Naive B cell (primary cell): ENCODE measurements at places on chromosomes 1 and 21.

GRCh38 chr1:205230982-205231381 is 3.2 kb downstream of the TMCC2 start:
- DNase-seq: no peak

- no peak for DNase-seq
Observed at GRCh38 chr1:14220324-14220723, 378.2 kb upstream of the KAZN start.

- DNase-seq: no peak
Observed at GRCh38 chr1:57175506-57175905, 209.7 kb upstream of the C8B start.

DNA sequence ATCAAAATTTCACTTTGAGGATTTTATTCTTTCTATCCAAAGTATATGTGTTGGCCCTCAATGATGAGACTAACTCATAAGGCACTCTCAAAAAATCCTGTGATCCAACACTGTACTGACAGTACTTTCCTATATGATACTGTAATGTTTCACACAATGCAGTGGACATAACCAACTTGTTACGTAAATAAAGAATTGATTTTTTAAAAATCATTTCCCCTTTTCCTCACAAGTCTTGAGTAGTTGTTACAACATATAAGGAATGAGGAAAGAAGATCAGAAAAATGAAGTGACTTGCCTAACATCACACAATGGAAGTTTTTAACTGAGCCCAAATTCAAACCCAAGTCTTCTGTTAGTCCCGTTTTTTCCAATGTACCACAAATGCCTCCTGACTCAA is 17.2 kb downstream of the PTP4A2 start:
- DNase-seq: no peak

GRCh38 chr1:228889289-228889688 is 154.0 kb downstream of the RHOU start:
- DNase-seq: no peak

DNA sequence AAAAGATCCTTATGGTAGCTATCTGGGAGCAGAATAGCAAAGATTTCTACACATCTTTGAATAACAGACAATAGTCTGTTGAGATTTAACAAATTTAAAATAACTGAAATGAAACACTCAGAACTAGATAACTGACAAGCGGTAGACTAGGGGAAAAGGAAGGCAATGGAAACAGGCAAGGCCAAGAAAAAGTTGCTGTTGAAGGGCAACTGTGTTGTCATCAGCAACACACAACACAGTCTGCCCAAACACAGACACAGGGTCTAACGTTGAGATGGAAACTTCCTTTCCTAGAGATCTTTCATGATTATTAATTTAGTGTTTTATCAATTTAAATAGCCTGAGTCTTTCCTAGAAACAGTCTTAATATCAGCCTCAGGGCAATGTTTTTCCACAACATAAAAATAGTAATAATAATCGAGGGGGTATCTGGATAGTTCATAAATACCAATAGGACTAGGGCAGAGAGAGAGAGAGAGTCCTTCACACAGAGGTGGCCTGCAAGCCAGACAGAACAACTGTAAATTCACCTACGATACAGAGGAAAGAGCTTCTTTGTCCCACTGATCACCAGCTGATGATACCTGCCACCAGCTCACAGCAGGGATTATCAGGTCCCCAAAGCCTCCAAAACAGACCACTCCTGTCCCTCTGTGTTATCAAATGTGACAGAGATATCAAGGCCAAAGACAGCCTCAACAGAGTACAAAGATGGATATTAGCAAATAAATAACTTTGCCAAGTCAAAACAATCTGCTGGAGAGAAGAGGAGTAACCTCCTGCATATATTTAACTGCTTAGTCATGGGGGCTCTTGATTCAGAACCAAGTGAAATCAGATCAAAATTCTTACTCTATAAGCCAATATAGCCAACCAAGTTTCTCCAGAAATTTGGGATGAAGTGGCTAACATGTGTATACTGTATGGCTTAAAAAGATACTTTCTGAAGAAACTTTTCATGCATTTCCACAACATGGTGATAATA is 245.3 kb downstream of the SLC45A1 start:
- no peak for DNase-seq

GRCh38 chr1:208942394-208943130 is 641.0 kb upstream of the CAMK1G start:
- DNase-seq: no peak

DNA sequence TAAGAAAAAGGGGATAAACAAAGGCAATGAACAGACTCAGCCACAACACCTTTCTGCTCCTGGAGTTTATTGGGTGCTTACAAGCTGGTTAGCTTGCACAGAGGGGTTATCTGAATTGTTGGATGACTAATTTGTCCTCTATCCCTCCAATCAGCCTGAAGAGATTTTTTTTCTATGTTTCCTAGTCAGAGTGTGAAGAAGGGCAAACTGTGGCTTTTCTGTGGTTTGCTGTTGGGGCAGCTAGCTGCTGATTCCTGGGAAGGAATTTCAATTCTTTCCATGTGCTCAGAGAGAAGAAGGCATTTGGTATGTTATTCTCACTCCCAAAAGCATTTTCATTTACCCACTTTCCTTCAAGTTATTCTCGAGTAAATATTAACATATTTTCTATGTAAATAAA is 48.6 kb downstream of the PCP4 start:
- DNase-seq: no peak

GRCh38 chr1:212463565-212464285 is 31.0 kb downstream of the NENF start:
- no peak for DNase-seq

GRCh38 chr21:26850116-26850643 is 5.0 kb upstream of the ADAMTS1 start:
- DNase-seq: no peak

- DNase-seq: peak; percentile 55
Observed at GRCh38 chr1:8858888-8859706, 19.4 kb downstream of the ENO1 start.

DNA sequence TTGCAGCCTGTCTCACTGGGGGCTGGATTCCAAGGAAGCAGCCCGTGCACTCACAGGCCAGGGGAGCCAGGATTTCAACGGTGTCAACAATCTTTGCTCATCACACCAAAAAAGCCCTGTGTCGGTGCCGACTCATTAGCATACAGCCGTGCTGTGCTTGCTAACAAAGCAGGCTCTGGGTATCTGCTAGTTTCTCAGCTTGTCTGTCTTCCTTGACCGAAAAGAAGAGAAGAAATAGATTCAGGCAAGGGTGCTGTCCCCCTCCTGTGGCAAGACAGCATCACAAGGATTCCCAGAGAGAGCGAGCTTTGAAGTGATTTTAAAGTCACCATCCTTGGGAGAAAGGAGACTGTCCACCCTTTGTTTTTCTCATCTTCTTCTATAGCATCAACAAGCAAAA is 214.7 kb downstream of the SDCCAG8 start:
- no peak for DNase-seq

DNA sequence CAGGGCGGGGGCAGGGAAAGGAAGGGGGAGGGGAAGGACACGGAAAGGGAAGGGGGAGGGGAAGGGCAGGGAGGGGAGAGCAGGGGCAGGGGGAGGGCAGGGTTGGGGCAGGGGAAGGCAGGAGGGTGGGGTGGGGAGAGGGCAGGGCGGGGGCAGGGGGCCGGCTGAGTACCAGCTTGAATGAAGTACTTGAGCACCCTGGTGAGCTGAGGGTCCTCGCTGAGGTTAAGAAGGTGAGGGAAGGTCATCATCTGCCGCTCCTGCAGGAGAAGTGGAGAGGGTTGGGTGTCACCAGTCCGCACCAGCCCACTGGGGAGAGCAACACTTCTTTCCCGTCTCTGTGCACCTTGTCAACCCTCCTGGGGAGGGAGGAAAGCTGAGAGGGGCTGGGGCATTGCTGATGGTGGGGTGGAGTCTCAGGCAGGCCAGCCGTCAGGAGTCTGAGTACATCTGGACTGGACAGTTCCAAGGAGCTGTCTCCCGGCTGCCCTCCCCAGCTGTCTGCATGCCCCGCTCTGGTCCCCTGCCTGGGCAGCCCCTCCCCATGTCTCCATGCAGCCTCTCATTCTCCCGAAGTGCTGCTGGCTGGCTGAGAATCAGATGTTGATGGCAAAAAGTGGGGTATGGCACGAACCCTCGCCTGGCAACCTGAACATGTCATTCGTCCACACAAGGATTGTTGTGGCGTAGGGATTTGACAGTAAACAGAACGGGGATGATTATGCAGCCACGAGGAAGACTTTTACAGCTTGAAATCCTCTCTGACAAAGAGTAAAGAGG is 70.0 kb downstream of the SCCPDH start:
- DNase-seq: no peak

DNA sequence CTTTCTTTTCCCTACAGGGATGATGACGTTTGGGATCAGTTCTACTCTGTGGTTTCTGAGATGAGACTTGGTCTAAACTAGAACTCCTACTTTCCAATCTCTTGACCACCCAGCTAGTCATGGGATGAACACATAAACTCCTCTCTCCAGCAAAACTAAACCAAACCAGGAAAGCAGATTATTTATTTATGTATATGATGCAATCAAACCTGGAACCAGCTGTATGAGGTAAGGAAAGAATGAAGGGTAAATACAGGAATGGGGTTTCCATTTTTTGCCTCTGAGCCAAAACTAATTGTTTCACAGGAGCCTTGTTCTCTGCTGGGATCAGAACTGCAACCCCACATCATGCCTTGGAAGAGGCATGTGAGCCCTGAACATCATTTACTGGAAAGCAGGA is 3.3 kb upstream of the AGT start:
- DNase-seq: no peak

DNA sequence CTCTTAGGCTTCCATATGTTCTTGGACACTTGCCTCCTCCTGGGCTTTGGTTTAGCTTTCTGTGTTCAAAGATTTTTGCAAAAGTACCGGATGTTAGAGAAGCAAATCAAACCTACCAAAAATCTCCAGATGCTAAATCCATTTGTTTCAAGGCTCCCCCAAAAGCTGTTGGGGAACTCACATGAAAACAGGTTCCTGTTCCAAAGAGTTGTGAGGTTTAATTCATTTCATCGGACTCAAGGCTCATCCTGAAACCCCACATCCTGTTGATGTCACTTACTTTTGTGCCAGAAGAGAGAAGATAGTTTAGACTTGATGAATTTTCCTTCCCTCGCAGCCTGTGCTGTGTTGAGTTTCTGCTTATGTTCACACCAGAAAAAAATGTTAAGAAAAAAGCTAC is 41.7 kb upstream of the RXRG start:
- DNase-seq: no peak

- no peak for DNase-seq
Observed at GRCh38 chr1:54229281-54229891, 29.4 kb downstream of the MRPL37 start.

GRCh38 chr1:185045814-185046492 is 595 bp downstream of the RNF2 start:
- DNase-seq: no peak

DNA sequence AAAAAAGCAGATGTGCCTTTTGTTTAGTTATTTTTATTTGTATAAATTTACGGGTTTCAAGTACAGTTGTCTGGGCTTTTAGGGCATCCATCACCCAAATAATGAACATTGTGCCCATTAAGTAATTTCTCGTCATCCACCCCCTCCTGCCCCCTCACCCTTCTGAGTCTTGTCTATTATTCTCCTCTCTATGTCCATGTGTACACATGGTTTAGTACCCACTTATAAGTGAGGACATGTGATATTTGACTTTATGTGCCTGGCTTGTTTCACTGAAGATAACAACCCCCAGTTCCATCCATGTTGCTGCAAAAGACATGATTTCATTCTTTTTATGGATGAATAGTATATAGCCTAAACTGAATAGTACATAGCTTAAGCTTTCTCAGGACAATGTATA is 189.2 kb downstream of the ZP4 start:
- no peak for DNase-seq

DNA sequence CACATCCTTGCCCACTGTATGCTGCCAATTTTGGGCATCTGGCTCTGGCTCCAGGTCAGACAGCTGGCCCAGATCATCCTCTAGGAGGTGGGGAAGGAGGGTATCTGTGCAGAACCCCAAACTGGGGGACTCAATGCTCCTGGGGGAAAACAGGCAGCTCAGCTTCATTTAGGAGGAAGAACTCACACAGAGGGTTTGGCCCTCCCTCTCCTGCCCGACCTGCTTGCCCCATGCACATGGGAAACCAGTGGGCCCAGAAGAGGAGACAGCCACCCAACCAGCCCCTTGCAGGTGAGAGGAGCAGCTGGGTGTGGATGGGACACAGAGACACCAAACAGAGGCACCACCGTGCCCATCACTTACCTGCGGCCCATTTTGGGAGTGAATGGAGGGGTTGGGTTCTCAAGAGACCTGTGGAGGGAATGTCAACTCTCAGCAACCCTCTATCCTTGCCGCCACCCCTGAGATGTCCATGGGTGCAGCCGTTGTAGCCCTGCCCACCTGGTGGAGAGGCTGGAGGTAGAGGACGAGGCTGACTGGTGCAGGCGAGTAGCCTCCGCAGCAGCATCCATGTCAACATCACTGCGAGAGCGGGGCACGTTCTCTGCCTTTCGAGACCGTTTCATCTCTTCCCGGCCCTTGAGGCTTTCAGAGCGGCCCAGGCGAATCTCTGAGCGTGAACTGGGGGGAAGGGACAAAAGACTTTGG is 27.5 kb downstream of the LRRC71 start:
- no peak for DNase-seq

DNA sequence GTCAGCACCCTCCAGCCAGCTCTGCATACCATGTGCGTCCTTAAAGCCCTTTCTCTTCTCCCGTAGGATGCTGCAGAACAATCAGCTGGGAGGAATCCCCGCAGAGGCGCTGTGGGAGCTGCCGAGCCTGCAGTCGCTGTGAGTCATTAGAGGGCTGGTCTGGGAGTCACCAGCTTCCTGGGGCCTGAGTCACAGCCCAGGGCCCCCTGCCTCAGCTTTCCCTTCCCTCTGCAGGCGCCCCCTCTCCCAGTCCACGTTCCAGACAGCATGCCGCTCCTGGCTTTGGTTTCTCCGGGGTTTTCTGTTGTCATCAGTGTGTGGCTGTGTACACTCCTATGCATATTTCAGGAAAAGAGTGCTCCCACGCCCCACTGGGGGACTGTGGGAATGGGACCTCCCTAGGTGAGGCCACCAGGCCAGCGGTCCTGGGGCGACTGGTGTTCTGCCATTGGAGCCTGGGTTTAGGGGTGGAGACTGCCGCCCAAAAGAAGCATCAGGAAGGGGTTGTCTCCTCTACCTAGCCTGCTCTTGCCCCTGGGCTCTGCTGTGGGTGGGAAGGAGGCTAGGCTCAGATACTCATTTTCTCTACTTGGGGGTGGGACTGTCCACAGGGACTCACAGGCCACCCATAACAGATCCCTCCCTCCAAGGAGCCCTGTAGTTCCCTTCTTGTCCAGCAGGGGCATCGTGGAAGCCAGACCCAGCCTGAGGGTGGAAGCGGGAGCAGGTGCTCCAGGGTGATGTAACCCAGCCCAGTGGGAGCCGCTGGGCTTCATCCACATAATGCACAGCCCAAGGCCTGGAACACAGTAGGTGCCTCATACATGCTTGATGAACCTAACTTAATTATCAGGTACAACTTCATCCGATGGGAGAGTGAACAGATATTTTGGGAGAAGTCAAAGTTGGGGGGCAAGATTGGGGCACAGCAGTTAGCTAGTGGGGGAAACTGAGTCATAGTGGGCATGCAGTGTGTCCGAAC is 42.5 kb downstream of the LGR6 start:
- peak; percentile 33 for DNase-seq

GRCh38 chr1:233140974-233141373 is 154.6 kb downstream of the PCNX2 start:
- no peak for DNase-seq

- no peak for DNase-seq
Observed at GRCh38 chr1:186999506-186999905, 170.8 kb downstream of the PLA2G4A start.
